ENCODE measurements at places on chromosomes 7 and 10. TPM values are rescaled to one million over a fixed set of nuclear protein-coding genes. Genes with fewer than 3 reads are reported as not detected.

The CYP2C18 gene
- not detected for polyA plus RNA-seq

The HOXA5 gene
- 48.3 TPM for polyA plus RNA-seq

The NYAP1 gene
- 0.35 TPM for polyA plus RNA-seq

The KBTBD2 gene
- polyA plus RNA-seq: 21.9 TPM

The DMBT1 gene
- not detected for polyA plus RNA-seq

The KCP gene
- polyA plus RNA-seq: 0.04 TPM

The GNGT1 gene
- polyA plus RNA-seq: not detected

The LBX1 gene
- not detected for polyA plus RNA-seq

DNA sequence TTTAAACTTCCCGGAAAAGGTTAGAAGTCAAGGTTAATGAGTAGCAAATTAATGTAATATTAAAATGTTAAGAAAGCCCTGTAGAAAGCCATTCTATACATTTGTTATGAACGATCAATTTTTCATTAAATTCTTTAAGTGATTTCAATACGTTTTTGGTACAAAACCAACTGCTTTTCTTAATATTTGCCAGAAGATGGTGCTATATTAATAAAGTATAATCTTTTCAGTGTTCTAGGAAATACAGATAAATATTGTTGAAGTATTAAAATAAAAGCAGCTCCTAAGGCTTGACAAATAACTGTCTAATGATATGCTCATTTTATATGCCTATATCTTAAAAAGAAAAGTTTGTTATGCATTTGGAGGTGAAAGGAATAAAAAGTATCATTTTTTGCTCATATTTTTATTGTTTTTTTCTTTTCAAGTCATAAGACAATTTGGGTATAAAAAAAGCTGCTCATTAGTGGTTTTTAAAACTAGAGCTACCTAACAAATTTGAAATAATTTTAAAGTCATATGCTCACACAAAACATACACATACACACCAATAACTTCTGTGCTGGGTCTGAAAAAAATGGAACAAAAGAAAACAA, 130.3 kb upstream of the POT1 start:
- no peak for DNase-seq

DNA sequence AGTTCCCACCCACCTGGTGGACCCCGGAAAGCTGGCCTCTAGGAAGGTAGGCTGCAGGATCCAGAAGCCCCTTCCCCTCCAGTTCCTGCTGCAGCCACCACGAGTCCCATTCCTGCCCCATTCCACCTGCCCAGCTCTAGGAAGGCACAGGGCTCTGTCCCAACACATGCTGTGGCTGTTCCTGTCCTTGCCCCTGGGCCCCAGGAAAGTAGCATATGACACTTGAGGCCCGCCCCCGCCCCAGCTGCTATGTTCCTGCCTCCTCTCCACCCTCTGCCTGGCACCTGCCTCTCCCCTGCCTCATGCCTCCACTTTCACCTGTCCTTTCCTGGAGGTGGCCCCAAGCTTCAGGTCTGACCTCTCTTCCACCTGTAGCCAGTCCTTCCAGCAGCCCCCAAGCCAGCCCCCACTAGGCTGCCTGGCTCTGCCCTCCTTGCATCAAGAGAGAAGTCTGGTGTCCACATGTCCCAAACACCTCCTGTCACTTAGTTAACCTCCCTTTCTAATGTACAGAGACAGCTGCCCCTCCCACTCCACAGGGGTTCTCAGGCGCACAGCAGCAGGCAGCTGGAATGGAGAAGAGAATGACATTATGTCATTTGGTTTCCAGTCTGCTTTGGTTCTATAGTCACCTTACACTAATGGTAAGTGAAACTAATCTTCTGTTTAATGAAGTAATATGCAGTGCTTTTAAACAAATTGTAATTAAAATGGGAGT, 22.7 kb downstream of the YKT6 start:
- DNase-seq: no peak

GRCh38 chr10:100186253-100187212, 704 bp upstream of the ERLIN1 start:
- DNase-seq: no peak

- no peak for DNase-seq
These were observed 4.5 kb downstream of the GRM3 start for GRCh38 chr7:86648169-86648568.

DNA sequence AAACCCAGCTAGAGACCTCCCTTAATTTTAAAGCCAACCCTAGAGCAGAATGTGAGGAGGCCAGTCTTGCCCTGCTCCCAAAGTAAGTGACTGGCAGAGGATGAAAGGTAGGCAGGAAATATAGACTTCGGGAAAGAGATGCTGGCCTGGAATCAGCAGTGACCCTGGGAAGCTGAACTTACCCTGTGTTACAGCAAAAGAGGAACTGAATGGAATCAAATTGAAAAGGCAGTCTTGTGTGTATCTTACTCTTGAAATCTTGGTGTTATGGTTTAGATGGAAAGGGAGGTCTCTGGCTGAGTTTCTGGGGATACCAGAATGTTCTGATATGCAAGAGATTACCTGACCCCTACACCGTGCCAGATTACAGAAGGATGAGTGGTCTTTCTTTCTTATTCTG, 7.9 kb upstream of the CFAP43 start:
- DNase-seq: no peak

- no peak for DNase-seq
These were observed 105.3 kb downstream of the AMPH start for GRCh38 chr7:38525857-38526256.

GRCh38 chr10:54800741-54801421, at the start of gene PCDH15:
Gene PCDH15, minus strand, starts transcription at chr10:54801231. Its CDS starts 136,969 bp downstream, at chr10:54664262.
- no peak for DNase-seq

DNA sequence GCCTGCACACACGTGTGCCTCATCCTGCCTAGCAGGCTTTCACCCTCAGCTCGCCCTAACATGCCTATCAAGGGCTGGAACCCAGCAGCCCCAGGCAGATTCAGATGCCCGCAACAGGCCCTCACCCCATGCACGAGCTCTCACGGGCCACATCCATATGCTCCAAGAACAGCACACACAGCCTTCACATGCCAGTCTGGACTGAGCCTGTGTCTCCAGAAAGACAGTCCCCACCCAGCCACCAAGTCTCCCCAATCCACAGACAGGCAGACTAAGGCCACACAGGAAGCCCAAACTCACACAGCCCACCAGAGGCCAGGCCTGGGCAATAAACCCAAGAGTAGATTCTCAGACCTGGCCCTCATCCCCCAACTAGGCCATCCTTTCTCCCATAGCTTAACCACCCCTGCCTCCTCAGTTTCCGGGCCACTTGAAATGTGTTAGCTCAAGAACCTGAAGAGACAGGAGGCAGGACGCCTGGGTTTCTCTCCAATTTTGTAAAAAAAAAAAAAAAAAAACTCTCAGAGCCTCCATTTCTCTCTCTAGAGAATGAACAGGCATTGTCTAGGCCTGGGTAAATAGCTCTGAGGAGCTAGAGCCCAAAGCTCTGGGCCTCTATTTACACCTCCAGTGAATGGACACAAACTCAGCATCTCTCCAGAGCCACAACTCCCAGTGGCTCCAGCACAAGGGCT, 6.8 kb downstream of the LDB1 start:
- no peak for DNase-seq

GRCh38 chr10:98576096-98576495, 129.4 kb upstream of the HPS1 start:
- no peak for DNase-seq

- no peak for DNase-seq
These were observed 155.2 kb downstream of the CDH23 start for GRCh38 chr10:71551970-71552369.

- DNase-seq: no peak
These were observed 15.5 kb upstream of the PTPRN2 start for GRCh38 chr7:158602905-158603772.

DNA sequence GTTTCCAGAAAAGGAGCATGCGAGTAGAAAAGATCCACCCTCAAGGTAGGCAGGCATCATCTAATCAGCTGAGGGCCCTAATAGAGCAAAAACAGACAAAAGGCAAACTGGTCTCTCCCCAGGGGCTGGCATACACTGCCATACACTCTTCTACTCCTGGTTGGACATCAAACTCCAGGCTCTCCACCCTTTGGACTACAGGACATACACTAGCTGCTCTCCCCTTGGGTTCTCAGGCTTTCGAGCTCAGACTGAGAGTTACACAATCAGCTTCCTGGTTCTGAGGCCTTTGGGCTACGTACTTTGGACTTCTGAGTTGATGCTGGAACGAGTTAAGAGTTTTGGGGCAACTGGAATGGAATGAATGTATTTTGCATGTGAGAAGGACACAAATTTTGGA, 50.9 kb upstream of the TM9SF3 start:
- no peak for DNase-seq

GRCh38 chr10:5450605-5451384, 38.4 kb downstream of the NET1 start:
- no peak for DNase-seq

Data from AG04450 (cell line).